ENCODE measurements at places on chromosomes 5 and 9.

DNA sequence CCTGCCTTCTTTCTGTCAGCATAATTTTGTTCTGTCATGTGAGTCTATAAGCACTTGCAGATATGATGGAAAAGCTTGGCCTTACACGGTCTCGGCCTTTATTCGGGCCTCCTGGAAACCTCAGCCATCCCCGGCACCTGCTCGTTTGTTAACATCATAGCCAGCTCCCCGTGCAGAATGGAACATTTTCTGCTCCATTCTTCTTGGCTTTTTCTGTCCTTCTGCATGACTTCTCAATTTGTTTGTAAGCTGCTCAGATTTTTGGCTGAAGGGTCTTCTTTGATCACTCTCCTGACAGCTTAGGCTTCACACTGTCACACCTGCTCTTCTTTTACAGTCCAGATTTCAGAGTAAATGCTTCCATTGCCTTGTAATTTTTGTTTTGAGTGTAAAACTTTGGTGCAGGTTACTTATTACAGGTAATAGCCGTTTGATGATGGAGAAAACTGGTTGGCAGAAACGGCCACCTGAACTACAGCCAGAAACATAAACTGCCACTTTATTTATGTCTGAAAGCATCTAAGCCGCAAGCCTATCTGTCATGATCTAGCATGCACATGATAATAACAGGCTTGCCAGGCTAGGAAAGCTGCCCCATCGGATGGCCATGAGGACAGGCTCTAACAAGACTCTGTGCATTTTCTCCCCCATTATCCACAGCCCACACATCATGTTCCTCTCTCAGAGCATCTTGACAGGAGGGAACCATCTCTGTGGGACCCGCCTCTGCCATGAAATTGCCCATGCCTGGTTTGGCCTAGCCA, 197.0 kb downstream of the AOPEP start:
- no peak for DNase-seq

DNA sequence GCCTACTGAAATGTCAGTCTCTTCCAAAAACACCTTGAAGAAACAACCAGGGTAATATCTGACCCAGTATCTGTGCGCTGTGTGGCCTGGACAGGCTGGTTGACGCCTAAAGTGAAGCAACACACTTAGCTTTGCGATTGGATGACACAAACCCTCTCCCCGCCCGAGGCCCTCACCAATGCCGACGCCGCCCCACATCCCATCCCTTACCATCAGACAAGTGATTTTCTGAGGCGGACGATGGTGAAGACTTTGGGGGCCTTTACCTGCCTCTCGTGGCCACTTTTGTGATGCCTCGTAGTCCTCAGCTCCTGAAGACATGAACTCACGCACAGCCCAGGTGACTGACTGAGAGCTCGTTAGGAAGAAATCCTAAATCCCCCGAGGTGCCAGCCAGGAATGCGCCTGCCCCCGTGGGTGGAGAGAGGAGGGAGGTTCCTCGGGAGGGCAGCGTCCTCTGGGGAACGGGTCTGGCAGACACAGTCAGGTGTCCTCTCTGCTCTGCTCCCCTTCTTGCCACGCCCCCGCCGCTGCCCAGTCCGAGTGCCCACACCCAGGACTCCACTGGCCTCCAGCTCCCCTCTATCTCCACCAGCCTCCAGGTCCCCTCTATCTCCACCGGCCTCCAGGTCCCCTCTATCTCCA, 31.0 kb upstream of the RXRA start:
- no peak for DNase-seq

GRCh38 chr5:163585206-163585605, 79.8 kb downstream of the MAT2B start:
- no peak for DNase-seq

DNA sequence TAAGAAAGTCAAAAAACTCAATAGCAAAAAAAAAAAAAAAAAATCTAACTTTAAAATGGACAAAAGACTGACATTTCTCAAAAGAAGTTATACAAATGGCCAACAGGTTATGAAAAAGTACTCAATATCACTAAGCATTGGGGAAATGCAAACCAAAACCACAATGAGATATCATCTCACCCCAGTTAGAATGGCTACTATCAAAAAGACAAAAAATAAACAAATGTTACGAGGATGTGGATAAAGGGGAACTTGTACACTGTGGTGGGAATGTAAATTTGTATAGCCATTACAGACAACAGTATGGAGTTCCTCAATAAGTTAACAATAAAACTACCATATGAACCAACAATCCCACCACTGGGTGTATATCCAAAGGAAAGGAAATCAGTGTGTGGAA, 37.2 kb downstream of the ENC1 start:
- no peak for DNase-seq

GRCh38 chr9:127876764-127877562, 512 bp downstream of the AK1 start:
- no peak for DNase-seq

GRCh38 chr5:30880514-30880913, 313.0 kb upstream of the CDH6 start:
- no peak for DNase-seq

DNA sequence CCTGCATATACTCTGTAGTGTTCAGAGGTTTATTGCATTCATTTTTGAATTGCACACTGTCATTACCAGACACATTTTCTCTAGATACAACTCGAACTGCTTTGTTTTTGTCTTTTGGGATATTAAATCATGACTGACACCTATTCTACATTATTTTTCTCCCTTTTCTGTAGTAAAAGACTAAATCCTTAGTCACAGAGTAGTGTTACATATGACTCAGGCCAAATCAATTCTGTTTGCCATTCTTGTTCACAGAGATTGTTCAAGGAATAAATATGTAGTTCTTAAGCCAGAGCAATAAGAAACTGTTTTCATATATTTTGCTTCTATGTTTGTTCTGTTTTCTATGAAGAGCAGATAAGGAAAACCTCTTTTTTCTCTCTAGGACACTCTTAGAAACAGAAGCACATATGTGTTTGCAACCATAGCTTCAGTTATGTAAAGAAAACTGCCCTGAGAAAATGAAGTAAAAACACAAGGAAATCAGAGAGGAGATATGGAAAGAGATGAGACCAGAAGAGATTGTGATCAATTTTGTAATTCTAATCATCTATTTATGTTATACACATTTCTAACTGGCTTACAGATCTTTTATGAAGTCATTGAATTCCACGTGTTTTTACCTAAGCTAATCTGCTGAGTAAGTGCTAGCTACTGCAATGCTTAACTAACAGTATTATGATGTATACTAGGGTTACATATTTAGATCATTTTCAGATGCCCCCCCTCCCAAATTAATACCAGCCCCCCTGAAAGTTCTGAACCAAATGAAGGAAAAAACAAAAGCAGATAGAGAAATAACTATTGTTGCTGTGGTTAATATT, 1995.6 kb upstream of the CDH6 start:
- DNase-seq = no peak

DNA sequence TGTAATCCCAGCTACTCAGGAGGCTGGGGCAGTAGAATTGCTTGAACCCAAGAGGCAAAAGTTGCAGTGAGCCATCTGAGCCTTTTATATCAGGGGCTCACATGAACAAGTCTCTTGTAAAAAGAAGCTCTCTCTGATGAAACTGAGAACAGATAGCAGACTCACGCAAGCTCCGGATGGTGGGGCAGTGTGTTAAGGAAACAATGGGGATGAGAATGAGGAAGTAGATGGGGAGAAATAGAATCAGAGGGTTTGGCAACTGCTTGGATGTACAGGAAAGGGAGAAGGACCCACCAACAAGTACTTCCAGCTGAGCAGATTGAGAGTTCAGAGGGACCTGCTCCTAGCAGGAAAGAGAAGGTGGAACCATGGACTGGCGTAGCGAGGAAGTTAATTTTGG, 18.6 kb downstream of the TMEM252 start:
- no peak for DNase-seq

GRCh38 chr5:119651486-119651885, 22.1 kb downstream of the FAM170A start:
- no peak for DNase-seq

DNA sequence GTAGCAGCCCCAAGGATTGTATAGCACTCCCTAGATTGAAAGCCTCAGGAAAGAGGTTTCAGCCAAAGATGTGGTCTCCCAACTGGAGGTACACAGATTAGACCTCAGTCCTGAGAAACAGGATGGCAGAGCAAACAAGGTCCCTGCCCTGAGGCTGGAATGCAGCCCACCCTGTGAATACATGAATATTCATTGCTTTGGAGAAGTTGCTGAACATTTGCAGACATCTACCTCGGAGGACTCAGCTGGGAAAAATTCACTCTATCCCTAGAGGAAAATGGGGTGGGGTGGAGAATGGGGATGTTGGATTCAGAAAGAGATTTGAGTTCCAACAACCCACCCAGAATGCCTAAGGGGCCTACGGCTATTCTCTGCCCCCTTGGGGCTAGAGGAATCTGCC, 129.4 kb downstream of the SLIT3 start:
- peak; percentile 25 for DNase-seq

DNA sequence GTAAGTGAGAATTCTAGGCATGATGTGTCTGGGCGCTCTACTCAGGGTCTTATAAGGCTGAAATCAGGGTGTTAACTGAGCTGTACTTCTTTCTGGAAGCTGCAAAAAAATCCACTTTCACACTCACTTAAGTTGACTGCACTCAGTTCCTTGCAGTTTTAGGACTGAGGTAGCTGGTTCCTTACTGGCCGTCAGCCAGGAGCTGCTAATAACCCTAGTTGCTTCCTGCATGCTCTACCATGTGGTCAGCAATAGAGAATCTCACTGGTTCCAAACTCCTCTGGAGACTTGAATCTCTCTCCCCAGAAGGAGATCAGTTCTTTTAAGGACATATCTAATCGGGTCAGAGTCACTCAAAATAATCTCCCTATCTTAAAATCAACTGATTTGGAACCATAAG, 911.2 kb downstream of the EFNA5 start:
- no peak for DNase-seq

- DNase-seq = no peak
These were observed 59.8 kb downstream of the MRPS30 start for GRCh38 chr5:44868541-44868940.

GRCh38 chr5:111280282-111280951, 56.2 kb downstream of the CAMK4 start:
- DNase-seq = no peak

- no peak for DNase-seq
These were observed 5.5 kb downstream of the PDLIM4 start for GRCh38 chr5:132262882-132263547.

DNA sequence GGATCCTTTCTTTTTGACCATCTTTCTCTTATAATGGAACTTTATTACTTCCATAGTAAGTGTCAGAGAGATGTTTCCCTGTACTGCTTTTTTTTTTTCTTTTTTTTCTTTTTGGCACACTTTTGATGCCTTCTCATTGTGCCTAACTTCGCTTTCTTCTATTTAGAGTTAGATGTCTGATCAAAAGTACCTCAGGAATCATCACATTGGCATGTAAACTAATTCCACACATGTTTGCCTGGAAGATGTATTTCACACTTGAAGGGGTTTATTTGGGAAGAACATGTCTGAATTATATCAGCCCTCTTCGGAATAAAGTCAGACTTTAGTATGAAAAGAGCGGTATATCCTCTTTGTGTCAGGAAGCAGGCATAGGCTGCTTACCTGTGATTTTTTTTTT, 35.1 kb downstream of the SMARCA2 start:
- no peak for DNase-seq

GRCh38 chr5:158684469-158684868, 415.2 kb downstream of the EBF1 start:
- DNase-seq = no peak

DNA sequence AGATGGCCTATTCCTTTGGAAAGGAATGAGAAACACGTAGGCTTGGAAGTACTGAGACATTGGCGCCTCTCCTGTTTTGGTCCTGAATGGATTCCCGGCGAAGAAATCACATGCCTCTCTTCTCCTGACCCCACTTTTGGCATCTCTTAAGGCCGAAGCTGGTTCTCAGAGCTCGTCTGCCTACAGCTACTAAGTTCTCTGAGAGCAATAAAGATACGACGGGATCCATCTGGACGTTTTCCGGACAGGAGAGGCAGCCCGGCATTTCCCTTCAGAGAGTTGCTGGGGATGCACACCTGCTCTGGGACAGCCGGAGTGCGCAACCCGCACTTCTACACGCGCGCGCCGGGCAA, 336.8 kb upstream of the PUM3 start:
- no peak for DNase-seq

DNA sequence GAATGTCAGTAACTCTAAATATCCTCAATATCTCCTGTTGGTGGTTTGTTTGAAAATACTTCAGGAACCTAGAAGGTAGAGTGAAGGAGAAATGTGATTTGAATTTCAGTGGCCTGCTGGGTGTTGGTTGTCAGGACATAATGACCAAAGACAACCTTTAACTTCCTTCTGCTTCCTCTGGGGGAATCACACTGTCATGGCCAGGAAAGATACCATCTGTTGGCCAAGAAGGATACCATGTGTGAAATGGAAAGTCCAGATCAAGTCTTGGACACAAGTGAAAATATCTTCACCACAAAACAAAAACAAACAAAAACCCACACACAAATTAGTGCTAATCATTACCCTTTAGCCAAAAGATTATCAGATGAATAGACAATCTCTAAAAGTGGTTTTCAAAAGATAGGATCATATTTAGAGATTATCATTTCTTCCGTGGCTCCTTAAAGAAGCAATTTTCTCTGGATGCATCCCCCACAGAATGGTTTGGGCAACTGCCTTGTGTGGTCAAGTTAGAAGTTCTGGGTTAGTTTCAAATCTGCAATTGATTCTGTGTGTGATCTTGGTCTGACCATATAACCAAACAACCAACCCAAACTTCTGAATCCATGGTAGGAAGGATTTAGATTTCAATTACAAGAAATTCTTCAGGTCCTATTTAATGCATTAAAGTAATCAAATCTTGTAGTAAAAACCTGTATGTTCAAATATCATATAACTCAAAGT, 1.6 kb downstream of the C1QTNF3 start:
- no peak for DNase-seq

DNA sequence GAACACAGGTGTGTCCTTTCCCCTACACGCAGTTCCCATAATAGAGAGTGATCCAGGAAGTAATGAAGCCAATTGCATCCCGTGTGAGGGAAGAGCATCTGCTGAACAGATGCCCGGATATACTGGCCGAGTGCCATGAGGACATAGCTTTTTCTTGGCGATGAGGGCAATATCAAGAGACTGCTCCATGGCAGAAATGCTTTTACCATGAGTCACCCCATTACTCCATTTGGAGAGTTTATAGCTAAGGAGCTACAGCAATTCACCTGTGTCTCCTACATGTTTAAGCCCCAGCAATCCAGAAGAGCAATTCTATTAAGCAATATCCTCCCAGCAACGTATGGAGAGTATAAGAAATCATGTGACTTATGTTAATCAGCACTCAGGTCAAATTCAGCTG, 222.0 kb upstream of the KLF4 start:
- no peak for DNase-seq

GRCh38 chr5:5671823-5672222, 249.3 kb downstream of the ICE1 start:
- DNase-seq = no peak

All from iPS DF 19.7 (cell line).